ENCODE measurements at places on chromosomes 7 and 10.
A peak's percentile ranks its signal among the peaks of the same experiment; 100 is the strongest.

GRCh38 chr10:44821290-44821689 lies 89.8 kb upstream of the TMEM72 start:
- DNase-seq: no peak

DNA sequence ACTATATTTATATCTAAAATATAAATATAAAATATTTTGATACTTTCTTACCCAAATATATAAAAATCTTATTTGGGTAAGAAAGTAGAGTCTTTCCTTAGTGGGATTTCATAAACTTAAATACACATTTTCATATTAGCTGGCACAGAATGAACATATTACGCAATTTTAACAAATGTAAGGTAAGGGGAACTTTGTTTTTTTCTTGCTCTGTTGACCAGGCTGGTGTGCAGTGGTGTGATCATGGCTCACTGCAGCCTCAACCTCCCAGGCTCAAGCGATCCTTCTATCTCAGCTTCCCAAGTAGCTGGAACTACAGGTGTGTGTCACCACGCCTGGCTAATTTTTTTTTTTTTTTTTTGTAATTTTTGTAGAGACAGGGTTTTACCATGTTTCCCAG lies 18.3 kb downstream of the CYP26A1 start:
- no peak for DNase-seq

GRCh38 chr7:85185424-85186082 lies 1.3 kb downstream of the SEMA3D start:
- DNase-seq: peak; percentile 59

- DNase-seq: no peak
Observed at GRCh38 chr10:96820765-96821164, 11.3 kb upstream of the LCOR start.

GRCh38 chr7:79118143-79118542 lies 335.3 kb downstream of the MAGI2 start:
- no peak for DNase-seq

GRCh38 chr10:35352097-35352496 lies 15.8 kb downstream of the CCNY start:
- no peak for DNase-seq

DNA sequence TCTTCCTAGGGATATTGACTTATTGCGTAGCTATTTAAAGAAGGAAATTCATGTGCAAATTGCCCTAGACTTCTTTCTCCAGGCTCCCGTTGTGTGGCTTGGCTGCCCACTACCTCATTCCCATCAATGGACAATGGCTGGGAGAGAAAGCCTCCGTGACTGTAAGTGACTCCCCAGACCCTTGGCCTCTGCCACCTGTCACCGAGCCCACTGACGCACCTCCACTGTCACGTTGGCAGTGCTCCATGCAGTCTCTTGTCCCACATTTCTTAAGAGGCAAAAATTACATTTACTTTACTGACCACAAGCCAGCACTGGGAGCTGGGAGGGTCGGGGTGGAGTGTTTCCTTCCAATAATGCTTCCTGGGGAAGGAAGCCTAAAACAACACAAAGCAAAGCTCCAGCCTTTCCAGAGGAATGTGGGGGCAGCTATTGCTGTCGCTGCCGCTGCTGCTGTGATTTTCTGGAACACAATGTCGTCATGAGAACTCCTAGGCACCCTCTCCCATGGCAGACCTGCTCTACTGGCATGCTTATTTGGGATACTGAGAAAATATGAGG lies 89.7 kb upstream of the STEAP1B start:
- DNase-seq: peak; percentile 73

GRCh38 chr7:6505685-6506559 lies 45.3 kb downstream of the GRID2IP start:
- DNase-seq: no peak

DNA sequence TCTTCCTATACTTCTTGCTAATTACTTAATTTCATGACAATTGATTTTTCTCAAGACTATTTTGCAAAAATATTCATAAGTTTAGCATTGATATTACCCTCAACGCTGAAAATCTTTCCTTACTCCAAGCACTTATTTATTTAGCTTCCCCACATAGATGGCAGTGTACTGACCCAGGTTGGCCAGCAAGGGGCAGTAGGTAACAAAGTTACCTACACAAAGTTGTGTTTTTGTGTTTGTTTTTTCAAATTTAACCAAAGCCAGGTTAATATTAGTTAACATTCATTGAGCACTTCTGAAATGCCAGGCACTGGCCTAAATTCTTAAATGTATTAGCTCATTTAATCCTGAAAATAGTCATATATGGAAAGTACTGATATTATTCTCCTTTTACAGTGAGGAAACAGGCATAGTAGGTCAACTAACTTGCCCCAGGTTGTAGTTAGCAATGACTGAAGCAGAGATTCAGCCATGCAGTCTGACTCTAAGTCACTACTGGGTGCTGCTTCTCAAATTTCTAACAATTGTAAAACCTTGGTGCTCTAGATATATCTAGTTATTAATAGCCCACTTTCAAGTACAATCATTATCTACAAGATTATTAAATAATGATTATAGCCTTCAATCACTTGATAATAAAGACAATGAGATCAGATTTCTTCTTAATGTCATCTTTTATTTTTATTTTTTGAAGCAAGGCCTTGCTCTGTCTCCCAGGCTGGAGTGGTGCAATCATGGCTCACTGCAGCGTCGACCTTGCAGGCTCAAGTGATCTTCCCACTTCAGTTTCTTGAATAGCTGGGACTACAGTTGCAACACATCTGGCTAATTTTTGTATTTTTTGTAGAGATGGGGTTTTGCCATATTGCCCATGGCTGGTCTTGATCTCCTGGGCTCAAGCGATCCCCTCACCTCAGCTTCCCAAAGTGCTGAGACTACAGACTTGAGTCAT lies 5.8 kb upstream of the GGCT start:
- DNase-seq: no peak

GRCh38 chr10:103498936-103499638 lies 5.6 kb downstream of the NEURL1 start:
- no peak for DNase-seq

GRCh38 chr7:102122026-102122425 lies 164.6 kb upstream of the SH2B2 start:
- DNase-seq: no peak

DNA sequence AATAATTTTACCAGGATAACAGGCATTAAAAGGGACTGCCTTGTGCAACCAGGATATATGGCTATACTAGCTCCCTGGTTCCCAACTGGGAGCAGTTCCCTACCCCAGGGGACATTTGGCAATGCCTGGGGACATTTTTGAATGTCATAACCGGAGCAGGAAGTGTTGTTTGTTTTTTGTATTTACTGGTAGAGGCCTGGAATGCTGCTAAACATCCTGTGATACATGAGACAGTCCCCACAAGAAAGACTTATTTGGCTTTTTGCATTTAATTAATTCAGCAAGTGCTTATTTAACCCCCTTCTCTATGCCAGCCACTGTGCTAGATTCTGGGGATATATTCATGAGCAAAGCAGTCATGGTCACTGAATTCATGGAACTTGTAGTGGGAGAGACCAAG lies 181.2 kb downstream of the BBS9 start:
- no peak for DNase-seq

DNA sequence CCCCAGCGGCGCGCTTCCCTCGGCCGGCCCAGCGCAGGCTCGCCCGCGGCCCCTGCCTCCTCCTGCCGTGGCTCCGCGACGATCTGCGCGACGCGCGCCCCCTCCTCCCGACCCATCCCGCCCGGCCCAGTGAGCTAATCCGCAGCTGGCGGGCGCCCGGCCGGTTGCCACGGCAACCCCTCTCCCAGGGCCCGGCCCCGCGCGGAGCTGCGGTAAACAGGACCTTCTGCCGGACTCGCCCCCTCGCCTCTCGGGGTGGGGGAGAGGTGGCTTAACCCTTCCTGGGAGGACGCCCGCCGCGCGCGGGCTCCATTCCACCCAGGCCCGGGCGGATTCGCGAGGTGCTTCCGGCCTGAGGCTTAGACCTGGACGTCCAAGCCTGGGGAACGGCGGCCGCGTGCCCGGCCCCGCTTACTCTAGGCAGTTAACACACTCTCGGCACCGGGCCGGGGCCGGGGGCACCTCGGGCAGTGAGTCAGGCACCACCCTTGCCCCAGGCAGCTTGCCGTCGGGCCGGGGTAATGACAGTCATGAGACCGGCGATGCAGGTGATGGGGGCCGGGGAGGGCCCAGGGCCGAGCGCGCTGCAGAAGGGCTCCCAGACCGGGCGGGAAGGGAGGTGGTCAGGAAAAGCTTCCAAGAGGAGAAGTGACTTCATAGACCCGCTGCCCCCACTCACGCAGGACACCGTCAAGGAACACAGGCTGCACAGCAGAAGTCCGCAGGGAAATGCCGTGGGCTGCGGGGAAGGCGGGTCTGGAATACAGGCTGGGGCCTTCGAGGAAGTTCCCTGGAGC lies at the start of gene DENND2A:
DENND2A (minus strand) TSS at position 87 of the 797 bp plus-strand sequence. CDS start 38,416 bp downstream, outside the sequence.
- DNase-seq: no peak

DNA sequence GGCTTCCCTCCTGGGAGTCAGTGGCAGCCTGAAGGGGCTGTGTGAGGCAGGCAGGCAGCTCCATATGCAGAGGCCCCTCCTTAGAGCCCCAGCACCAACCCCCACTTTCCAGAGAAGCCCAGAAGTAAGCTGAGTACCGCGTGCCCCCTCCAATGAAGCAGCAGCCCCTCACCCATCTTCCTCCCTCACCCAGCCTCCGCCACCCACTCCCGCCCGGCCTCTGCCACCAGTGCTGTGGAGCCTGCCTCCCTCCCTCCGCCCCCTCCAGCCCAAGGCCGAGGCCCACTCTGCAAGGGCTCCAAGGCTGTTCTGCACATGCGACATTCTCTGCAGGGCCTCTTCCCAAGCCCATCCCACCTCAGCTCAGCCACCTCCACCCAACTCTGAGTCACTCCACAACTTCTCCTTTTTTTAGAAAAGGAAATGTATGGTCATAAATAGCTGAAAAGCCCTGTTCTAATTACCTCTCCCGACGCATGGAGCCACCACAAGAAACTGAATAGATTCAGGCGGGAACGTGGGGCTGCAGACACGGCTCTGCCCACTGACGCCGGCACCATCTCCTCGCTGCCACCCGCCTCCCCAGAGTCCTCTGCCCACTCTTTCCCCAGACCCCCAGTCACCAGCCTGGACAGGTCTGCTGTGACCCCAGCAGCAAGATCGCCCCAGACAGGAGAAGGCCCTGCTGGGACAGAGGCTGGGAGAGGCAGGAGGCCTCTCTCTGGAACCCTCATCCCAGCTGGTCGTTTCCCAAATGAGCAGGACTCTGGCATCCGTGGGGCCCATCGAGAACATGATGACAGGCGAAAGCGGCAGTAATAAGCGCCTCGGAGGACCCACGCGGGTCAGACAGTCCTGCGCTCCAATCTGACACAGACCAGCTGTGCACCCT lies 213.9 kb downstream of the MAD1L1 start:
- DNase-seq: peak; percentile 54

GRCh38 chr10:48818861-48819520 lies 120.6 kb downstream of the LRRC18 start:
- no peak for DNase-seq

DNA sequence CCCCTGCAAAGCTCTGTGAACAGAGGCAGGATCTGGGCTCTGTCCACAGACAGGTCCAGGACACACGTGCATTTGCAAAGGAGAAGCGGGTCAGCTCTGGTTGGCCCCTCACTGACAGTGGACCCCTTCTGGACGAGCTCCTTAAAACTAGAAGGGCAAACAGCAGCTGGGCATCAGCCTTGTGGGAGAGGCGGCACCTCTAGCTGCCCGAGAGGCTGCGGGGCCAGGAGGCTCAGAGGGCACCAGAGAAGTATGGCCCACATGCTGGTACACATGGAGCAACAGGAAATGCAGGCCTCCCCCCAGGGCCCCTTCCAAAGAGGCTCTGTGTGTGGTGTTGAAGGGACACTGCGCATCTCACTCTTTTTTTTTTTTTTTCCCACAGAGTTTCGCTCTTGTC lies 233.0 kb upstream of the TCERG1L start:
- no peak for DNase-seq

GRCh38 chr7:141550386-141551093 lies 670 bp upstream of the AGK start:
- no peak for DNase-seq

DNA sequence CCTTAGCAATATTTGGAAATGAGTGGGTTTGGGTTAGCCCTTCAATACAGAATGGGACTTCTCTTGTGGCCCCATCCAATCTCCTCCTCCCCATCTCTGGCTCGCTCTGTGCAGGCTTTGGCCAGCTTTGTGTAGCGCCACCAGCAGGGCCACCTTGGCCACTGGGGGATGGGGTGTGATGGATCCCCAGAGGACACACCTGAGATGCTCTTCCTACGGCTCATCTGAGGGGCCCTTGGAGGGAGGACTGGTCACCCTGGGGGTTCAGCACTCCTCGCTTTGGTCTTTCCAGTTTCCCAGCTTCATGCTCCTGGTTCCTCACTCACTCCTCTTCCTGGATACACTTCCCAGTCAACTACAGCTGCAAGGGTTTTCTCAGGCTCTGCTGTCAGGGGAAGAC lies 15.3 kb upstream of the C10orf90 start:
- no peak for DNase-seq
